Stimulated activated CD4-positive, alpha-beta T cell treated with anti-CD3 and anti-CD28 coated beads, Interleukin-15, amount 100 ng/mL, for 24 hours (primary cell): ENCODE measurements at places on chromosomes 12 and 14.

DNA sequence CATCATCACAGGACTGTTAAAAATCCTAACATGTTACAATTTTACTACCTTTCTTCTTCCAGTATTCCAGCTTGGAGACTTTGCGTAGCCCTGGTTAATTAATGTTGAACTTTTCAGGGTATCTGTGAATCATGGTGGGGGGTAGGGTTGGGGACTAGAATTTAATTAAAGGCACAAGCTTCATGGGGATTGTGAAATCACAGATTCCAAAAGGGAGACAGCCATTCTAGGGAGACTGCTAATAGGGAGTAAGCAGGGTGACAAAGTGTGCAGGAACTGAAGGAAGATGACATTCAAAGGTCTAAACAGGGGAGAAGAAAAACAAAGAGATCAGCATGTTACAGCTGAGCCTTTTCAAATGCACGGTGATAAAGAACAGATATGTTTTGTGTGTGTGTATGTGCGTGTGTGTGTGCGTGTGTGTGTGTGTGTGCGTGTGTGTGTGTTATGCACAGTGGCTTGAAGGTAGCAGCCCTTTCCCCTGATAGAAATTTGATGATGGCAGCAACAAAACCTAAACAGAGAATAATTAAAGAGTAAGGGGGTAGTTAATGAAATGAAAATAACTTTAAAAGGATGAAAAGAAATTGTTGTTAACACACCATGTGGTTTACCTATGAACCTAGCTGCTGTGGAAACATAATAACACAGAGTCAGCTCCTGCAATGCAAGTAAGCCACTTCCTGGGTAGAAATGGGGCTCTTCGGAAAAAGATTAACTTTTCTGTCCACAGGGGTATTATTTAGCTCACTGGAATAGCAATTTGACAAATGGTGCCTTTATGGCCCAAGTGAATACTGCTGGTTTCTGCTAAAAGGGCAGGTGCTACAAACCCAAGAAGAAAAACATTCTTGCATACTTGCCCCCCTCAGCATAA lies 581.7 kb downstream of the DIO2 start:
- DNase-seq, result no peak

DNA sequence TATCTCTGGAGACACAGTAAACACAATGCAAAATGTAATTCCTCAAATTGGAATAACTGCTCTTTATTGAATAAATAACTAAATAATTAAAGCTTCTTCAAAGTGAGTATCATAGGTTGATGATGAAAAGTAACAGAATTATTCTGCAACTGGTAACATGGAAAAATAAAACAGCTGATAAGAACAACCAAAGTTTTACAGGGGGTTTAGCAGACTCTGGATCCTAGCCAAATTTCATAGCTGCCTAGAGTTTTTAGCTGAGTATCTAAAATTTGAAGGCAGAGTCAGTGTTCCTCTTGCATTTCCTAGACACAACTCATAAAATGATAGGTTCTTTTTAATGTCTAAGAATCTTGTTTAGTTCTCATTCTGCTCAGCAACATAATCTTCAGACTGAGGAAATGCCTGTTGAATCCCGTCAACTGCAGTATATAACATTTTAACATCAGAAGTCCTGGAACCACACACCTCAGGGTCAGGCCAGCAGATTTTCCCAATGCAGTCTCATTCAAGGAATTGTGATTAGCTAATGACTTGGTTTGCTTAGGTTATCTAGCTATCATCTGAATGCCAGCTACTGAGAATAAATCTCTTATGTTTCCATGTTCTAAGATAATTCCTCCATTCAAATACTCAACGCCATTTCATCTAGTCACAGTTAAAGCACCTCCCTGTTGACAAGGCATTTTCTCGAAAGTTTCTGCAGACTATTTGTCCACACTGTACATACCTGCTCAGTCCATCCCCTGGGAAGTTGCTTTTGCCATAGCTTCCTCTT lies 411.6 kb downstream of the BCAT1 start:
- DNase-seq, result no peak

DNA sequence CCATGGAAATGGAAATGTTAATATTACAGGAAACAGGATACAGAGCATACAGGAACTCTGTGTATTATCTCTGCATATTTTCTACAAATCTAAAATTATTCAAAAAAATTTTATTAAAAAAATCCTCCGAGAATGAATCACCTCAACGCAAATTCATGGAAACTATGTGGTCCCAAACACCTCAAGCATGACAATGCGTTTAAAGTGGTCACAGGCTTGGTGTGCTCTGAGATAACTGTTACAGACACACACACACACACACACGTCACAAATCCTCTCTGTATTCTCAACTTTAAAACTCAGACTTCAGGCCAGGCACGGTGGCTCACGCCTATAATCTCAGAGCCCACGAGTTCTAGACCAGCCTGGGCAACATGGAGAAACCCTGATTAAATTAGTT lies 45.3 kb upstream of the MTERF2 start:
- no peak for DNase-seq

- no peak for DNase-seq
These were observed 7.2 kb downstream of the CPNE8 start for GRCh38 chr12:38898001-38898684.
